NCI-H1694 (cell line): ENCODE measurements at places on chromosomes 16 and 17.

DNA sequence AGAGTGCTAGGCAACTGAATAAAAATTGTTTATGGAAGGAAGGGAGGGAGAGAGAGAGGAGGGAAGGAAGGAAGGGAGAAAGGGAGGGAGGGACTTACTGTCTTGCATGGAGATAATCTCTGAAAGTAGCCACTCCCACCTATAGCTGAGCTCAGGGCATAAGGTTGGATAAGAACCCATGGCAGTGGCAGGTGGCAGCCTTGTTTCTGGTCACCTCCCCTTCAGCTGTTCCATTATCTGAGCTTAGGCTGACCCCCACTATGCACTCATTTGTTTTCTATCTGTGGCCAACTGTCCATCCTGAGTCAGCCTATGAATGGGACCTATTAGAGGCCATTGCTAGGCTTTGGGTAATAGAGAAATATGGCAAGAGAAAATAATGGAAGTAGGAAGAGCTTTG, 25.3 kb upstream of the MTMR4 start:
- no peak for DNase-seq

GRCh38 chr17:81931557-81932332, 4.2 kb upstream of the MAFG start:
- DNase-seq = peak; percentile 88

DNA sequence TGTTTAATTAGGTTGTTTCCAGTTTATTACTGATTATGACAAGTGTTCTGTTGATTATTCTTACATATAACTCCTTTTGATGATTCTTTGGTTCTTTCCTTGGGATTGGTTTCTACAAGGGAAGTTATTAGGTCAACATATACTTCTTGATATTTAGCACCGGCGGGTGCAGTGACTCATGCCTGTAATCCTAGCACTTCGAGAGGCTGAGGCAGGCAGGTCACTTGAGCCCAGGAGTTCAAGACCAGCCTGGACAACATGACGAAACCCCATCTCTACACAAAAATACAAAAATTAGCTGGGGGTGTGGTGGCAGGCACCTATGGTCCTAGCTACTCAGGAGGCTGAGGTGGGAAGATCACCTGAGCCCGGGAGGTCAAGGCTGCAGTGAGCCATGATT, 120.2 kb upstream of the HAS3 start:
- no peak for DNase-seq

- DNase-seq = no peak
Measured at GRCh38 chr16:1651094-1651973, 26.7 kb upstream of the JPT2 start.

- DNase-seq = no peak
Measured at GRCh38 chr17:16383772-16384287, 2.9 kb downstream of the UBB start.

DNA sequence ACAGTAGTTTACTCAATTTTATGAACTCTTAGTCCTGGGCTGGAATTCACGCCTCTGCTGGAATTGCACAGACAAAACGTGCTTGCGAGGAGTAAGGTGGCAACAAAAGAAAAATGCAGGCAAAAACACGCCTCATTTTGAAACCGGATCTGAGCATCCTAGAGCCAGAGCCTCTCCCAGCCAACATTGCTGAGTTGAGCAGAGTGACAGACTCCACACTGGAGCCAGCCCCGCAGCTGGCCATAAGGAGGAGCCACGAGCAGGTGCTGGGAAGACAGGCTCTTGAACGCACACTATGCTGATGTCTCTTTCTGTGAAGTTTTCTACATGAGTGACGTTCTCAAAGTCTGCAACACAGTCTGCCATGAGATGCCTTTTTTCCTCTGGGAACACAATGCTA, 14.6 kb upstream of the HSBP1 start:
- no peak for DNase-seq

DNA sequence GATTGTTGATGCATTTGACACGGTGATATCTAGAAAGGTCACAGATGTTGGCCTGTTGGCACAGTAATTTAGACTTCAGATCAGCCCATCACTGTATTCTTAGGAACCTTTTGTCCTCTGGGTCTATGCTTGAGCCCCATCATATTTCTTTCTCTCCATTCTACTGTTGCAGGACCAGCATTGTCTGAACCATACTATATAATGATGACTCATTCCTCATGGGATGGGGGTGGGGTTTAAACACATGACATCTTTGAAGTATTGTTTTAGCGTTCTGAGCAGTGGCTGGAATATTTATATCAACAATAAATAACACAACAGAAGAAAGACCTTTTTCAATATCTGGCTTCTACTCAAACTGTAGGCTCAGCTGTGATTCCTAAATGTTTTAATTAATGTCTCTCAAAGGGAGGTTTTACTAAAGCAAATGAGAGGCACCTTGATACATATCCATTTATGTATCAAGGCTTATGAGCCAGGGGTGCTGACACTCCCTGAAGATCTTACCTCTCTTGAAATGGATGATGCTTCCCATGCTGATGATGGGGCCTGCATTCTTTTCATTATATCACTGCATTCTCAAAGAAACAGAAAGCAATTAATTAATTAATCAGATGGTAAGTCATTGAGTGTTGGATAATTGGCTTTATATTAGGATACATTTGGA, 379.0 kb upstream of the GOT2 start:
- DNase-seq = no peak

- no peak for DNase-seq
Measured at GRCh38 chr17:29585080-29585751, 4.2 kb downstream of the GIT1 start.

GRCh38 chr17:79988185-79988971, 47.3 kb downstream of the TBC1D16 start:
- no peak for DNase-seq

GRCh38 chr16:53159781-53160436, 105.1 kb downstream of the CHD9 start:
- DNase-seq = peak; percentile 9

DNA sequence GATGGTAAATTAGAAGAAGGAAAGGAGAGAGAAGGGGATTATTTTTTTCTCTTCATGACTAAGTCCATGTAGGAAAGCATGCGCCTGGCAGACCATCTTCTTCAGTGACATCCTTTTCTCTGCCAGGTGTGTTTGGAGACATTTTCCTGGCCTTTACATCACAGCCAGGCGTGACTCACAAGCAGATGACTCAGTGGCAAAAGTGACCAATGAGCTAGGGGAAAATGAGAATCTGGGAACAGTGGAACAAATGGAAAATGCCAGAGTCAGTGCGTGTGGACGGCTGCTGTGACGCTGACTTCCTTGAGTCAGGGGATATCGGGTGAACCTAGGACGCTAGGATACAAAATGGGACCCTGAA, 9.4 kb downstream of the KIAA0513 start:
- DNase-seq = no peak

- DNase-seq = no peak
Measured at GRCh38 chr17:1904273-1905182, 74.7 kb downstream of the RPA1 start.

DNA sequence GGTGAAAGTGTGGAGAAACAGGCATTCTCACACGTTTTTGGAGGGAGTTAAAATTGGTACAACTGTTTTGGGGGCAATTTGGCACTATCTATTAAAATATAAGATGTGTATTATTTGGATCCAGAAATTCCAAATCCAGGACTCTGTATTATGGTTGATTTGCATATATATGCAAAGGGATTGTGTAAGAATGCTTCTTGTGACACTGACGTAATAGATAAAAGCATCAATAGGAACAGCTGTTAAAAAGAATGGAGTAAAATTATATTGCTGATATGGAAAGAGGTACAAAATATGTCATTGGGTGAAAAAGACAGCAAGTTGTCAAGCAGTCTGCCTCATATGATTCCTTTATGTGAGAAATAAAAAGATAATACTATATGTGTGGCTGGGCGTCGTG, 17.3 kb downstream of the FA2H start:
- no peak for DNase-seq

DNA sequence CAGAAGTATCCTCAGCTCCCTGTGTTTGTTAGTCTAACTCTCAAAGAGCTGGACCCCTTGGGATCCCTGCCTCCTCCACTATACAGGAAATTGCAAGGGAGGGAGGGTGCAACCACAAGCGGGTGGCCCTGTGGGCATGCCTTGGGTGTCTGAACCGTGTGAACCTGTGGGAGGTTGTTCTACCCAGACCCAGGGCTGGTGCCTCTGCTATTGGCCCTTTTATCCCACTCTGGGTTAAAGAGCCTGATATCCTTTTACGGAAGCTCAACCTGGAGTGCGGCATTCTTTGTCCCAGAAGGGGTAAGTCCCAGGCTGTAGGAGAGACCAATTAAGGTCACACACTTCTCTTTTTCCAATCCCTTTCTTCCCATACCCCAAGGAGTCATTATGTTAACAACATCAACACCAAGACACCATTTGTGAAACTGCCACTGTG, 53.4 kb downstream of the ARSG start:
- no peak for DNase-seq

DNA sequence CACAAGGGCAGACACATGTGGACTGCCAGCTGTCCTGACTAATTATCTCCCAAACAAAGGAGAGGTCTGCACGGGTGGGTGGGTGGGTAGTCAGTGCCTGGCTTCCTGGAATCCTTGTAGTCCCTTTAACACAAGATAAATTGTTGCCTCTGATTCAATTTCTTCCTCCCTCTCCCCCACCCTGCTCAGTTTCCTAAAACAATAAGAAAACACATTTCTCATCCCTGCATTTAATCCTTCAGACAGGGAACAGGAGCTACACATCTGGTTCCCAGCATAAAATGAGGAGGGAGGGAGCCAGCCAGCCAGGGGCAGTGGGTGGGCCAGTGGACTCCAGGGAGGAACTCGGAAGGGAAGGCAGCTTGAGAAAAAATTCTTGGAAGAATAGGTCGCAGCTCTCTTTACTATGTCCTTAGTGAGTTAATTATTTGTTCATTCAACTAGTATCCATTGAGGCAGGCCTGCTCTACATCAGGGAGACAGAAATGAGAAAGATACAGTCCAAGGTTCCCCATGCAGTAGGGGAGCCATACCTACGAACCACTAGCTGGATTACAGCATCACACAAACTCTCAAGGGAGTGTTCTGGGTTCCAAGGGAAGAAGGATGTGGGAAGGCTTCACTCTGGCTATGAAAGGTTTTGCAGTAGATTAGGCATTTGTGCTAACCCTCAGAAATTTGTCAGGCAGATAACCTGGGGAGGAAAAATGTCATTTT, 58.3 kb downstream of the CCT6B start:
- no peak for DNase-seq

DNA sequence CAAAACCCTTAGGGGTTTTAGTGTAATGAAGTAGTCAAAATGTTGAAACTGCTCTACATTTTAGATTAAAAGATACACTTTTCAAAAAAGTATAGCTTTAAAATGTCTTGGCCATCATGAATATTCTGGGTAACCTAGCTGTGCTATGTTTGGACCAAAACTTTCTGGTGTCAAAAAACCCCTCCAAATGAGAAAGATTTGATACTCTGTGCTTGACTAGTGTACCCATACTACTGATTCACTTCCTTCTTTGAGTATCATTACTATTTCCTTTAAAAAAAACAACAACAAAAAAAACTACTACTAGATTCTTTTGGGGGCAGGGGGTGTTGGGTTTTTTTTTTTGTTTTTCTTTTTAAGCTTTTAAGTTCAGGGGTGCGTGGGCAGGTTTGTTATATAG, 37.3 kb downstream of the PTRH2 start:
- DNase-seq = no peak

DNA sequence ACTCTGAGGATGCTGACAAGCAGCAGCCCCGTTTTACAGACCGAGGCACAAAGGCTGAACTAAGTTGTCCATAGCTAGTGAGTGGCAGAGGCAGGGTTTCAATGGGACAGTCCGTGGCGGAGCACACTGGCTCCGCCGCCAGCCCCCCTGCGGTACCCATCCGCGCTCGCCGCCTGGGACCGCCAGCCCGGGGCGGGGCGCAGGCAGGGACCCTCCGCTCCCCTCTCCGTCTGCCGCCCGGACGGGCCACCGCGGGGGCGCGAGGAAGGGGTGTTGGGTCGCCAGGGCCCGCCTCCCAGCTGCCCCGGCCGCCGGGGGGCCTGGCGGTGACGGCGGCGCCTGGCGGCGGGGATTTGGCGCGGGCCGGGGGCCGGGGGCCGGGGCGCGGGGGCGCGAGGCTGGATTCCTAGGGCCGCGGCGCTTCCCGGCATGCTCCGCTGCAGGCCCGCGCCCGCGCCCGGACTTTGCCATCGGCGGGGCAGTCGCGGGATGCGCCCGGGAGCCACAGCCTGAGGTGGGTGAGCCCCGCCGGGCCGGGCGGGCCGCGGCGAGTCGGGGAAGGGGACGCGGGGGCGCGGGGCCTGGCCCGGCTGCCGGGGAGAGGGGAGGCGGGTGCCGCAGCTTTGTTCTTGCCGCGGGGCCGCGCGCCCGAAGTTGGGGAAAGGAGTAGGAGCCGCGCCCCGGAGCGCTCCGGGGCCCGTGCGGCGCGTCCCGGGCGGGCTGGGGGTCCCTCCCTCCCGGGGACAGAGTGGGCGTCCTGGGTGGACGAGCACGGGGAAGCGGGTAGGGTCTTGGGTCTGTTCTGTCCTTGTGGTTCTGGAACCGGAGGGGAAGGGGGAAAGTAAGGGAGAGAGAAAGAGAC, at the start of gene TMEM98:
Gene TMEM98, plus strand, starts transcription at position 430 of the 862 bp plus-strand sequence. CDS start 3,376 bp downstream, outside the sequence.
- DNase-seq = no peak

DNA sequence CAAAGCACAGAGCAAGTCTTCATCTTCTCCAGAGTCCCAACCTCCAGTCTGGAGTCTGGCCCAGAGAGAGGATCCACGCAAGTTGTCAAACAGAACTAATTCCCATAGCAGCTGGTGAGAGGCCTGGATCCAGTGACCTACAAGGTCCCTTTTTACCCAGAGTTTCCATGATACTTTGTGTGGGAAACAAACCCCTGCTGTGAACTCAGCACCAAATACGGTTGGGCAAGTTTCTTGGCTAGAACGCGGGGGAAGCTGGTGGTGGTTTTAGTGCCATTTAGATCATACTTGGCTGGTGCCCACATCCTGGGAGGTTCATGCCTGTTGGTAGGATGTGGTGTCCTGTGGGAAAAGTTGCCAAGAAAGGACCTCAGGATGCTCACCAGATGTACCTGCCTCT, 18.1 kb downstream of the TMC7 start:
- DNase-seq = no peak

DNA sequence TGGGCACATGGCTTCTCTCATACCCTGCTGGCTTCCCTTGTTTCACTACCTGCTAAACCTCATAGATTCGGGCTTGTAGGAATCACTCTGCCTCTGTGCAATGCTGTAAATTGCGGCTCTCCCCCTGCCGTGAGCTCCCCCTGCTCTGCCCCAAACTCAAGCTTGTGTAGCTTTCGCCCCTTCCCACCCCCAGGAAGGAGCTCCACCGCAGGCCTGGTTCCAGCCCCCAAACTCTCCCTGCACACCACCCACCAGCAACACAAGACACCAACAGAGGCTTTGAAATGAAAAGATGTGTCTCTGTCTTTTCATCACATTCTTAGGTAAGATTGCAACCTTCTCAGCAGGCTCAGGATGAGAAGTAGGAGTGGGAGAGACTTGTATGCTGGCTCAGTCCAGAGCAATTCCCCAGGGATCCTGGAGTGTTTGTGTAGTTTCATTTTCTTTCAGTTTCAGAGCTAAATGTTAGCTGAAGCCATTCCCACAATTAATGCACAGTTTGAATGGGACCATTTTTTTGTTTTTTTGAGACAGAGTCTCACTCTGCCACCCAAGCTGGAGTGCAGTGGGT, 14.2 kb downstream of the CX3CL1 start:
- no peak for DNase-seq

DNA sequence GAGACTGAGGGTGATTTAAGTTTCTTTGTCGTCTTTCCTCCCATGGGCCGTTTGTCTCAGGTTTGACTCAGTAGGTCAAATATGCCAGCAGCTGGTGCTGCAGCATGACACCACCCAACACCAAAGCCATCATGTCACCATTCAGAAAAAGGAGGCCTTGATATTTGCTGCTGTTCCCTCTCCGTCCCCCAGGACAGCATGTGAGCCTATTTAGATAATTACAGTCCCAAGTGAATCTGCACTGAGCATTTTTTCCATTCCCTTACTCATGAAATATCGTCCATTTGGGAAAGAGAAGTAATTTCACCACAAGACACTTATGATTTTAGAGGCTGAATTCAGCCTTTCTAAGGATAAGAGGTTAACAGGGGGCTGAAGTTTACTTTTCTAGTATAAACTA, 62.2 kb upstream of the ADORA2B start:
- no peak for DNase-seq
